Ovary (tissue), 10 donors: ENCODE measurements at places on chromosomes 12 and 14. TPM values are rescaled to one million over a fixed set of nuclear protein-coding genes. Genes with fewer than 3 reads are reported as not detected.

Gene PRPH
- 0.28 TPM for total RNA-seq

DNA sequence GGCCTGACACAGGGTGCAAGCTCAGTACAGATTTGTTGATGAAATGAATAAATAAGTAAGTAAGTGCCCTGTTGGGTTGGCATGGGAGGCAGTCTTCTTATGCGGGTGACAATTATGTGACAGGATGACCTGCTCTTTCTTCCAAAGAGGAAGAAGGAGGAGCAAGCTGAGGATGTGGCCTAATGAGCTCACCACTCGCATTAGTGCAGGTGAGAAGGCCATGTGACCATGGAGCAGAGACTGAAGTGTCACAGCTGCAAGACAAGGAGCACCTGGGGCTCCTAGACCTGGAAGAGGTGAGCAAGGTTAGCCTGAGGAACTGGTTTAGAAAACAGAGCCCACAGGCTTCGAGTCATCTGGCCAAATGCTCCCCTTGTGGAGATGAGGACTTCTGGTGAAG is 34.9 kb downstream of the LRTM2 start:
- DNase-seq, result no peak

DNA sequence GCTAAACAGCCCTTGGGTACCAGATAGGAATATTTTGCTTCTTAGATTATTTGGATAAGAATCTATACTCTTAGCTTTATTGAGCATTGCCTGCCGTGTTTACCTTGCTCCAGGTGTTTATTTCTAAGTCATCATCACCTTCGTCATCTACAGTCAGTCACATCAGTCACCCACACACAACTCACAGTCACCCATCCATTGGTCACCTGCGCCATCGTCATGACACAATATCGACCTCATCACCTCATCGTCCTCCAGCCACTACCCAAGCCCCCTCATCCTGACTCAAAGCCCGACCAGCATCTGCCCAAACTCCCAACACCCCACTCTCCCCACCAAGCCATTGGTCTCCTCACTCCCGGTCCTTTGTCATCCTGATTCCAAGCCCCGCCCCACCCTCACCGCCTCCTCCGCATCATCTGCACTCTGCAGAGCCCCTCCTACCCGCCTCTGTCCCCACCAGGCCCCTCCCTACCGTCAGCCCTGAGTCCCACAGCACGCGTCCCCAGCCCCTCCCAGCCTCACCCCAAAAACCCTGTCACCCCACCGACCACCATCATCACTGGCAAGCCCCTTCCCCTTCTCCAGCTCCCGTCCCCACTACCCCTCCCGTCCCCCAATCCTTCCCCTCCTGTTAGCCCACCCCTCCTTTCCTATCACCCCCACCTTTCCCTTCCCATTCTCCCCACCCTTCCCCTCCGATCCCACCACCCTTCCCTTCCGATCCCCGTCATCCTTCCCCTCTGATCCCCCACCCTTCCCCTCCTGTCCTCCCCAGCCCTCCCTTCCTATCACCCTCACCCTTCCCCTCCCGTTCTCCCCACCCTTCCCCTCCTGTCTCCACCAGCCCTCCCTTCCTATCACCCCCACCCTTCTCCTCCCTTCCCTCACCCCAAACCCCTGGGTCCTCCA is 9.8 kb downstream of the DLK1 start:
- DNase-seq, result peak; percentile 59

Gene CABP1
- total RNA-seq, result 0.69 TPM

Gene HSPB8
- 22.3 TPM for total RNA-seq
